ENCODE measurements at places on chromosomes 11 and 22.

DNA sequence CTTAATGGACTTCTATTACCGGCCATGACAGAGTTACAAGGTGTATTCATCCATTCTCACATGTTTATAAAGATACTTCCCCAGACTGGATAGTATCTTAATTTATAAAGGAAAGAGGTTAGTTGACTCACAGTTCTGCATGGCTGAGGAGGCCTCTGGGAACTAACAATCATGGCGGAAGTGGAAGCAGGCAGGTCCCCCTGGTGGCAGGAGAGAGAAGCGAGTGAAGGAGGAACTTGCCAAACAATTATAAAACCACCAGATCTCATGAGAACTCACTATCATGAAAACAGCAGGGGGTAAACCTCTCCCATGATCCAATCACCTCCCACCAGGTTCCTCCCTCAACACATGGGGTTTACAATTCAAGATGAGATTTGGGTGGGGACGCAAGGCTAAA lies 170.0 kb upstream of the PDGFD start:
- no peak for DNase-seq

DNA sequence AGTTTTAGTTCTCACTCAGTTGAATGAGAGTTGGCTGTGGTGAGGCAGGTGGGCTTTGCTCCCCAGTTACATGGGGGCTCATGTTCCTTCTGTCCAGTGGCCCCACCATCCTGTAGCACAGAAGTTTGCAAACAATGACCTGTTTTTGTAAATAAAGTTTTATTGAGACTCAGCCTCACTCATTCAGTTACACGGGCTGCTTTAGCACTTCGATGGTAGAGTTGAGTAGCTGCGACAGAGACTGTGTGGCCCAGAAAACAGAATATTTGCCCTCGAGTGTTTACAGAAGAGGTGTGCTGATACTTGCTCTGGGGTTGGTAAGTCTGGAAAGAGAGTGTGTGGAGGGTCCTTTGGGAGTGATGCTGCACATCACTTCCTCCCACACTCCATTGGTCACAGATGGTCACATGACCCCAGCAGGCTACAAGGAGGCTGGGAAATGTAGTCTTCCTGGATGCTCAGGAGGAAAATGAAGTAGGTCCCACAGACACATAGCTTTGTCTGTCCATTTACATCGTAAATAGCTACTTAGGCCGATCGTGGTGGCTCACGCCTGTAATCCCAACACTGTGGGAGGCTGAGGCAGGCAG lies 34.6 kb downstream of the IFT27 start:
- DNase-seq: no peak

DNA sequence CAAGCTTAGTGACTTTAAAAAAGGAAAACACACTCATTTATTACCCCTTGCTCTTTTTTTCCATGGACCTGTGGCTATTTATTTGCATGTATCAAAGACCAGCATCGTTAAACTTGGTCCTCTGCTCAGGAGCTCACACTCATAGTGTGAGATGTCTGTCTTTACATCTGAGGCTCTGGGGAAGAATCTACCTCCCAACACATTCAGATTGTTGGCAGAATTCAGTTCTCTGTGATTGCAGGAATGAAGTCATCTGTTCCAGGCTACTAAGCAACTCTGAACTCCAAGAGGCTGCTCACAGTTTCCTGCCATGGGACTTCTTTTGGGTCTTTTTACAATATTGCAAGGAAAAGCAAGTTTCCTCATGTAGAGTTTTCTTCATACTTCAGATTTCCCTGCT lies 138.8 kb downstream of the LRRC4C start:
- no peak for DNase-seq

- no peak for DNase-seq
Measured at GRCh38 chr11:120392314-120392713, 56.1 kb downstream of the ARHGEF12 start.

DNA sequence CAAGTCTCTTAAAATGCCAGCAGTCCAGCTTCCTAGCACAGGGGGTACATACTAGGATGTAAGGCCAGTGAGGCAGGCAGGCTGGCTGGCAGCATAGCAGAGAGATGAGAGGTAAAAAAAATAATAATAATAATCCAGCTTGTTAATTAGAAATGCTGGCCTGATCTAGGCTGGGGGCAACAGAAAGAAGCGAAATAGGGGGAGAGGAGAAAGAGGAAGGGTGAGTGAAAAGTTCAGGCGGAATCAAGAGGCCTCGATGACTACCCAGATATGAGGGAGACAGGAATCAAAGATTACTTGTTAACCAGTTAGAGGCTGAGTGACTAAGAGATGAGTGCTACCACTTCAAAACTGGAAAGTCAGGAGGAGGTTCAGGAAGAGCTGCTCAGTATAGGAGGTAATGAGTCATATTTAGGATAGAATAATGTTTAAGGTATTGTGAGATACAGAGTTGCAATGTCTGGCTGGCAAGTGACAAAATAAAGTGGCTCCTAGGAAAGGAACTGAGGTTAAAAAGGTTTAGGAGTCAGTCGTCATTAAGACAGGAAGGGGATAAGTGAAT lies 2.8 kb downstream of the ALKBH8 start:
- no peak for DNase-seq

DNA sequence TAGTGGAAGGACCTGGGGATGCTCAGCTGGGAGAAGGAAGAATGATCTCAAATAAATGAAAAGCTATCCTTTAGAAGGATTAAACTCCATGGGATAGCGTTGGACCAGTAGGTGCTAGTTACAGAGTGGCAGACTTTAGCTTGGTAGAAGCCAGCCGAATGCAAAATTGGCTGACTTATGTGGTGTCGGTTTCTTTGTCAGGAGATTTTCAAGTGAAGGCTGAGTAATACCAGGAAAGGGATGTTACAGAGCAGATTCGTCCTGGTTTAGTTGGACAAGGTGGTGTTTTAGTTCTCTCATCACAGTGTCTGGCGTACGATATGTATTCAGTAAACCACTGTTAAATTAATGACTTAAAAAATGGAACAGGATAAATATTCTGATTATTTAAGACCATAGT lies 26.0 kb downstream of the FDX1 start:
- no peak for DNase-seq

GRCh38 chr22:42655693-42656092 lies 6.5 kb upstream of the CYB5R3 start:
- no peak for DNase-seq

DNA sequence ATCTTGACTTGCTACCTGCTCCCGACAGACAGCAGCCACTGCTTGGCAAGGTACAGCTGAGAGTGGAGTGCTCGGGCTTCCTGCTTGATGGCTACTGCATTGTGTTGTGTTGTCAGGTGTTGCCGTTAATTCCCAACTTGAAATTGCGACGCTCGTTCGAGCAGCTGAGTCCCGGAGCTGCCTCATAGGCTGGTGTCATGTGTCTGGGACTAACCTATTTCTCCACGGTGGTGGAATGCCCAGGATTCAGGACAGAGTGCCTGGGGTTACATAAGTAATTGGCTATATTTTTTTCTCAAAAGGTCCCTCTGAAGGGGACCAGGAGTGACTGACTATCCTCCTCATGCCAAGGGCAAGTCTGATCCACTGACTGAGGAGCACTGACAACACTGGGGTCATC lies 18.5 kb downstream of the COMMD9 start:
- no peak for DNase-seq

GRCh38 chr11:120214581-120214980 lies 3.7 kb downstream of the OAF start:
- DNase-seq: no peak

- DNase-seq: no peak
Measured at GRCh38 chr11:134882671-134883297, 470.7 kb upstream of the B3GAT1 start.
